A172 (cell line): ENCODE measurements at places on chromosomes 2 and 18. TPM values are rescaled to one million over a fixed set of nuclear protein-coding genes. Genes with fewer than 3 reads are reported as not detected.
A peak's percentile ranks its signal among the peaks of the same experiment; 100 is the strongest.

GRCh38 chr18:2425426-2426317 is 145.6 kb downstream of the METTL4 start:
- peak; percentile 18 for DNase-seq

Gene GCC2
- 15.4 and 22.0 TPM in 2 replicates for total RNA-seq

DNA sequence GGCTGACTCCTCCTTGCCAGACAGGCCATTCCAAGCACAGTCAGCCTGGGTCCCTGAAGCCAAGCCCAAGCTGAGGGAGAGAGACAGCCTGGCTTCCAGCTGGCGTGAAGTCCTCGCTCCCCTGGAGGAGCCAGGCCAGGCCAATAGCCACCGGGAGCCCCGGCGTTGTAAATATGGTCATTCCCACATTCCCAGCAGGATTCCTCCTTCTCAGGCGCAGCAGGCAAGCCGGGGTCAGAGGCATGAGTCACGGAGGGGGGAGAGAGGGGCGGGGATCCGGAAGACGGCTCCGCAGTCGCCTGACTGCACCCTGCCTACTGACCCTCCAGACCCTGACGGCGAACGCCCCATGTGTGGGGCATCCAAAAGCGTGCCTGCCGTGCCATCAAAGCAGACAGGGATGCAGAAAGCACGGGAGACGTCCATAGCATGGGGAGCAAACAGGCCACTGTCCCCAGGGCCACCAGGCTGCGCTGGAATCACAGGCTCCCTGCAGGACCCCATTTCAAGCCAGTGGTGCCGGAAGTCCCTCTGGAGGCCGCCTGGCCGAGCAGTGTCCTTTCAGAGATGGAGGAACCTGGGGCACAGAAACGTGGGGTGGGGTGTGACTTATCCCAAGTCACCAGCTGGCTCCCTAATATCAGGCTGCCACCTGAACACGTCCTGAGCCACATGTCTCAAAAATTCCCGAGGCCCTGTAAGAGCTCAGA is 48.2 kb downstream of the TWIST2 start:
- peak; percentile 89 for DNase-seq

Gene VWC2L
- not detected in 2 replicates for total RNA-seq

- no peak for DNase-seq
Observed at GRCh38 chr2:5845798-5846330, 153.7 kb downstream of the SOX11 start.

- peak; percentile 12 for DNase-seq
Observed at GRCh38 chr2:84458551-84459017, 496 bp downstream of the SUCLG1 start.

Gene REG3A
- not detected in 2 replicates for total RNA-seq

Gene GRP
- total RNA-seq, result not detected in 2 replicates

Gene ITGB6
- total RNA-seq, result 0.29 and 1.00 TPM in 2 replicates

DNA sequence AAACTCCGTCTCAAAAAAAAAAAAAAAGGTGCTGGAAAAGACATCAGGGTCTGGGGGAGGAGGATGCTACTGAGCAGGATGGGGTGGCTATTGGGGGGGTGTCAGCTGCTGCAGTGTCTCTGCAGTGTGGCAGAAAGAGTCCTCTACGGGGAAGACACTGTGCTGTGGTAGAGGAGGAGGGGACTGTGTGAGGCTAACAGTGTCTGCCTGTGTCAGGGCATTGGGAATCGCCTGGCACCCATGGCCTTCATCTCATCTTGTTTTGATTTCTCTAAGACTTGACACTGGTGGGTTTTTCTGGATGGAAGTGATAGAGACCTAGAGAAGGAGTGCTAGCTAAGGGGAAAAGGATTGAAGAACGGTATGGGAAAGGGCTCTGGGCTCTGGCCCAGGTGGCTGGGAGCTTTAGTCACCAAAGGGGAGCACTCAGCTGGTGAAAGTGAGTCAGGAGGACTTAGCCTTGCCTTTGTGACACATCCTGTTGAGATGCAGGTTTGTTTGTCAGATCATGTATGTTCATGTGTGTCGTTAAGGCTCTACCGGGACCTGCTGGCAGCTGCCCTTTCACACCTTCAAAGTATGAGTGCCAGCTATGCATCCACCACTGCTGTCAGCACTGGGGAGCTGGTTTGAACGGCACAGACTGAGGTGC is 58.0 kb downstream of the FARP2 start:
- no peak for DNase-seq

Gene LRP2
- total RNA-seq, result not detected in 2 replicates
